ENCODE measurements at places on chromosomes 1 and 21. TPM values are rescaled to one million over a fixed set of nuclear protein-coding genes. Genes with fewer than 3 reads are reported as not detected.

Gene SEC16B
- not detected for total RNA-seq

Gene FAM72B
- 15.3 TPM for total RNA-seq

Gene EFNA3
- total RNA-seq: 4.2 TPM

Gene ETV3L
- total RNA-seq: not detected

Gene SH2D2A
- 81.8 TPM for total RNA-seq

Gene RAVER2
- 0.88 TPM for total RNA-seq

Gene PSEN2
- 4.0 TPM for total RNA-seq

Gene PAPPA2
- total RNA-seq: 0.15 TPM

Gene ATP6V1G3
- total RNA-seq: not detected

Gene KLHL21
- 24.5 TPM for total RNA-seq

Gene SEMA4A
- 2.2 TPM for total RNA-seq

Gene SLC35E2B
- total RNA-seq: 77.9 TPM

Gene TCHH
- 0.02 TPM for total RNA-seq
